ENCODE measurements at places on chromosomes 4 and X. TPM values are rescaled to one million over a fixed set of nuclear protein-coding genes. Genes with fewer than 3 reads are reported as not detected.

Gene GPC4
- total RNA-seq: 22.0 TPM

Gene USP17L20
- total RNA-seq: not detected

Gene EVC
- 52.3 TPM for total RNA-seq

Gene OSTC
- total RNA-seq: 91.8 TPM

Gene CLGN
- 22.5 TPM for total RNA-seq

Gene MAGIX
- total RNA-seq: 6.5 TPM

Gene IRS4
- total RNA-seq: 5.8 TPM

Gene TDO2
- total RNA-seq: 0.82 TPM

Gene IRAK1
- 22.9 TPM for total RNA-seq

Gene MAGEE2
- 1.5 TPM for total RNA-seq

Gene DYNLT3
- total RNA-seq: 39.4 TPM

Gene REELD1
- not detected for total RNA-seq
